ENCODE measurements at places on chromosomes 1 and 21. TPM values are rescaled to one million over a fixed set of nuclear protein-coding genes. Genes with fewer than 3 reads are reported as not detected.

DNA sequence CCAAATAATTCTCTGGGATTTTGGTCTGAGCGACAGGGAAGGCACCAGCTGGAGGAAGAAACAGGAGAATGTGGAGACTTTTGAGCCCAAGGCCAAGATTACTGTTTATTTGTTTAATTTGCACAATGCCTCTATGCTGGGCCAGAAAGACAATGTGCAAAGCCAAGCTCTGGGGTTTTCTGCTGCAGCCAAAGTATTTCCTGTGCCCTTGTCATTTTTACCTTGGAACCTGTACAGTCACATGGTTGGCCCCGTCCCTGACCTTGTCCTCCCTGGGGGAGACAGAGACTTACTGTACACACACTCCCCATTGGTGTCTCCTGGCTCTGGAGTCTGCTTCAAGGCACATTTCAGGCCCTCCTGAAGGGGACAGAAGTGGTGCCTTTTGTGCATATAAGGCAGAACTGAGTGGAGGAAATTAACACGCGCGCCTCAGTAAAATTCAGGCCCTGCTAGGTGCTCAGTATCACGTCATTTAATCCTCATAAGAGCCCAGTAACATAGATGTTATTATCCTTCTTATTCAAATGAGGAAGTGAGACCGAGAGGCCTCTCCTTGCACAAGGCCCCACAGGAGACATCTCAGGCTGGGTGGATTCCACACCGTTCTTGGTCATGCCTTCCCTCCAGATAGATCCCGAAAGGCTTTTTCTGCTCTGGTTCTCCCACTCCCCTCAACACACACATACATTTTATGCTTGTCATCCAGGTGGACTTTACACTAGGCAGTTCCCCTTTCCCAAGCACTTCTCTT lies 21.1 kb downstream of the C1orf115 start:
- H3K27me3 ChIP-seq, result no peaks in the 10 kb centered on the region
- no peak overlapping the region for H3K4me3 ChIP-seq
- DNase-seq, result no peak
- H3K4me1 ChIP-seq, result no peaks in the 10 kb centered on the region
- H3K36me3 ChIP-seq, result no peaks in the 10 kb centered on the region
- H3K27ac ChIP-seq, result no peak overlapping the region

ZNF670 gene
- total RNA-seq, result 1.4 TPM

DNAJC6 gene
- total RNA-seq, result 14.5 TPM

DNA sequence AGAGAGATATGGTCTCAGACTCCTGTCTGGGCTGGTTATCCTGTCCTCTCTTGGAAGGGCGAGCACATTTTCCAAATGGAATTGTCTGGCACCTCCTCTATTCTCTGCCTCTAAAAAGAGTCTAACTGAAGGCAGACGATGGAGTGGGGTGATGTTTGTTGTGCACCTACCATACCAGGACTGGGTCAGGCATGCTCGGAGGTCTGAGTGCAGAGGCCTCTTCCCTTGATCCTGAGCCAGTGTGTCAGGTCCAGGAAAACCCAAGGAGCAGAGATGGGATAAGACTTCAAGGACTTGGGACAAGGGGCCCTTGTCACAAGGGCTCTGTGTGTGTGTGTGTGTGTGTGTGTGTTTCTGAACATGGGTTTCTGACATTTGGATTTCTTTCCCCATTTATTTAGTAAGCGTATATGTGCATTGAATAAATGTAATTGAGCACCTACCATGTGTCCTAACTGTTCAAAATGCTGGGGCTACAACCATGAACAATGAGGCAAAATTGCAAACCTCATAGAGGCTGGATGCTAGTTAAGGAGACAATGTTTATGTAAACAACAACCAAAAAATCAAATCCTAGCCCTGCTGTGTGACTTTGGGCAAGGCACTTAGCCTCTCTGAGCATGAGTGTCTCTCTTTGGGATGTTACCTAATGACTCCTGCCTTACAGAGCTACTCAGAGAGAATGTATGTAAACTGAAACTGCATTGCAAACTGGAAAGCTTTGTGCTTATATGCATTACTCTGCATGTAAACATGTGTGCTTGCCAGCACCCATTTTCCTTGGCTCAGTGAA lies 276.3 kb downstream of the FOXD2 start:
- no peaks in the 10 kb centered on the region for H3K4me1 ChIP-seq
- no peaks in the 10 kb centered on the region for H3K36me3 ChIP-seq
- no peak overlapping the region for H3K27ac ChIP-seq
- H3K27me3 ChIP-seq, result peaks cover 57% of the 10 kb centered on the region

DNA sequence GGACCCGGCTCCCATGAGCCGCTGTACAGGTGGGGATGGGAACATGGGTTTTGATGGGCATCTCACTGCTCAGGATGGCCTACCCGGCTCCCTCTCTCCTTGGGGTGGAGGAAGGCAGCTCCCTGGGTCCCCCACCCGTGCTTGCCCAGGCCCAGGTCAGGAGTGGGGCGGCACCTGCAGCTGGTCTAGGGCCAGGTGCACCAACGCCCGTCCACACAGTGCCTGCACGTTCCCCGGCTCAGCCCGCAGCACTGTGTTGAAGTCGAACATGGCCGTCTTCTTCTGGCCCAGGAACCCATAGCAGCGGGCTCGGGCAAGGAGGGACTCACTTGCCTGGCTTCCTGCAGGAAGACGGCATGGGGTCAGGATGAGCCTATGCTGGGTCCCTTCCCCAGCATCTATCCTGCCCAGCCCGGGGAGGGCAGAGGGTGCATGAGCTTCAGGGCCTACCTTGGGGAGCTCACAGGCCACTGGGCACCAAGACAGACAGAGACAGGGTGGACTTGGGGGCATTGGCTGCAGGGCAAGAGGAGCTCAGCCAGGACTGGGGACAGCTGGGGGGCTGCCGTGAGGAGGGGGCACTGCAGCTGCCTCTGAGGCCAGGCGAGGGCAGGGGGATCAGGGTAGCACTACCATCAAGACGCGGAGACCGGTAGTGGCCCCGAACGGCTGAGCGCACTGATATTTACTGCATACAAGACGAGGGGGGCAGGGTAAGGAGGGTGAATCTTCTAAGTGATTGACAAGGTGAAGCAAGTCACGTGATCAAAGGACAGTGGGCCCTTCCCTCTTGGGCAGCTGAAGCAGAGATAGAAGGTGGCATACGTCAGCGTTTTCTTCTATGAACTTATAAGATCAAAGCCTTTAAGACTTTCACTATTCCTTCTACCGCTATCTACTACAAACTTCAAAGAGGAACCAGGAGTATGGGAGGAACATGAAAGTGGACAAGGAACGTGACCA lies 17.8 kb downstream of the TTC34 start:
- DNase-seq, result no peak
- H3K4me1 ChIP-seq, result no peaks in the 10 kb centered on the region
- no peak overlapping the region for H3K27ac ChIP-seq

DNA sequence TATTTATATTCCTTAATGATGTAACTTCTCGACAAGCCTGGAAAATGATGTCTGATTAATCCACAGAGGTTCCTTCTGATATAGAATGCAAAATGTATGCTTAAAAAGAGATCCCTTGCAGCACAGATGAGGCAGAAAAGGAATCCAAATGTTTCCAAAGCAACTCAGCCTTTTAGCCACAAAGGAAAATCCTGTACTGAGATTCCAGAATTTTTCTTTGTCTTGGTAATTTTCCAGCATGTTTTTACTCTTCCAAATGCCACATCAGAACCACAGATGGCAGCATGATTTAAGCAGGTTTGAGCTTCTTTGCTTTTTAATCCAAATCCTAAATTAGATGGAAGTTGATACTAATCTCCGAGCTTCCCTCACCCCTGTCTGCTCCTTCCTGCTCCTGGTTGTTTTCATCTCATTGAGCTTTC lies 176.4 kb upstream of the PALMD start:
- no peaks in the 10 kb centered on the region for H3K36me3 ChIP-seq
- H3K27ac ChIP-seq, result no peak overlapping the region

LCE1E gene
- total RNA-seq, result not detected

CHIT1 gene
- total RNA-seq, result 0.42 TPM

PGLYRP4 gene
- total RNA-seq, result not detected

GRCh38 chr21:36551731-36552433 lies 72.0 kb upstream of the CLDN14 start:
- H3K4me1 ChIP-seq, result no peaks in the 10 kb centered on the region
- peaks cover 3% of the 10 kb centered on the region for H3K27me3 ChIP-seq
- H3K27ac ChIP-seq, result no peak overlapping the region
- no peak for DNase-seq
- no peak overlapping the region for H3K4me3 ChIP-seq

GRCh38 chr21:37551993-37552355 lies 185.4 kb downstream of the DYRK1A start:
- H3K27ac ChIP-seq, result no peak overlapping the region
- H3K4me3 ChIP-seq, result no peak overlapping the region
- no peak for DNase-seq
- no peaks in the 10 kb centered on the region for H3K36me3 ChIP-seq

PCBP3 gene
- 12.0 TPM for total RNA-seq

MPZ gene
- 0.66 TPM for total RNA-seq

- H3K27me3 ChIP-seq, result no peaks in the 10 kb centered on the region
- no peak overlapping the region for H3K4me3 ChIP-seq
- DNase-seq, result no peak
- H3K36me3 ChIP-seq, result no peaks in the 10 kb centered on the region
- no peak overlapping the region for H3K27ac ChIP-seq
These were observed 22.0 kb downstream of the PIGM start for GRCh38 chr1:160009801-160010200.

- H3K27me3 ChIP-seq, result no peaks in the 10 kb centered on the region
- H3K4me3 ChIP-seq, result no peak overlapping the region
- H3K27ac ChIP-seq, result no peak overlapping the region
- no peaks in the 10 kb centered on the region for H3K36me3 ChIP-seq
- no peak for DNase-seq
These were observed 4.0 kb downstream of the SSX2IP start for GRCh38 chr1:84686223-84686622.

DNA sequence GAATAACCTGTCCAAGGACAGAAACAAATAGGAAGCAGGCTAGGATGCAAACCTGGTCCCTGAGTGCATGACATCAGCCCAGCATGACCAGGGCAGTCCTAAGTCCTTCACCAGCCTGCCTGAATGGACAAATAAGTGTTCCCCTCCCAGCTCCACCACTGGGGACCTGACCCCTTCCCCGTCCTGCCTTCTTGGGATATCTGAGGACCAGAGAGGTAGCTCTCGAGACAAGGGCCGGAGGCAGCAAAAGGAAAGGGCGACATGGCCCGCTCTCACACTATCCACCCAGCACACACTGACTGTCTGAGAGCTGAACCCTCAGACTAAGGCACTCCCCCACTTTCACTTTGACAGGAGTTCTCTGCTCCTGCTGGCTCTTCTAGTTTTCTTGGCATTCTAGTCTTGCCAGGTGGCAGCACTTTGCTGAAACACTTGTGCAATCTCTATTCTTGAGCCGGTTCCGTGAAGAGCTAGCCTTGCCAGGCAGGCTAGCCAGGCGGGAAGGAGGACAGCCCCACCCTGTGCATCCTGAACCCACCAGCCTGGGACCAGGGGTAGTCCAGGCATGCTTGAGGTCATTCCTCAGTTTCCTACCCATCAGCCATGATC lies 251.1 kb upstream of the RAB4A start:
- no peak overlapping the region for H3K4me3 ChIP-seq
- no peak overlapping the region for H3K27ac ChIP-seq
- H3K4me1 ChIP-seq, result peaks cover 7% of the 10 kb centered on the region
- H3K36me3 ChIP-seq, result no peaks in the 10 kb centered on the region
- DNase-seq, result no peak
- no peaks in the 10 kb centered on the region for H3K27me3 ChIP-seq

- H3K4me1 ChIP-seq, result peaks cover 11% of the 10 kb centered on the region
- no peaks in the 10 kb centered on the region for H3K27me3 ChIP-seq
- DNase-seq, result no peak
- no peaks in the 10 kb centered on the region for H3K36me3 ChIP-seq
- H3K27ac ChIP-seq, result no peak overlapping the region
These were observed 225.7 kb downstream of the GREM2 start for GRCh38 chr1:240385985-240386978.

Data from adrenal gland (tissue), 19 donors.